Lower leg skin (tissue), 4 donors: ENCODE measurements at places on chromosomes 1 and 21. TPM values are rescaled to one million over a fixed set of nuclear protein-coding genes. Genes with fewer than 3 reads are reported as not detected.

Gene OLFML2B
- total RNA-seq: 3.5 TPM

Gene PADI4
- total RNA-seq: not detected

Gene OLFML3
- 3.7 TPM for total RNA-seq

Gene RGL1
- 11.6 TPM for total RNA-seq

DNA sequence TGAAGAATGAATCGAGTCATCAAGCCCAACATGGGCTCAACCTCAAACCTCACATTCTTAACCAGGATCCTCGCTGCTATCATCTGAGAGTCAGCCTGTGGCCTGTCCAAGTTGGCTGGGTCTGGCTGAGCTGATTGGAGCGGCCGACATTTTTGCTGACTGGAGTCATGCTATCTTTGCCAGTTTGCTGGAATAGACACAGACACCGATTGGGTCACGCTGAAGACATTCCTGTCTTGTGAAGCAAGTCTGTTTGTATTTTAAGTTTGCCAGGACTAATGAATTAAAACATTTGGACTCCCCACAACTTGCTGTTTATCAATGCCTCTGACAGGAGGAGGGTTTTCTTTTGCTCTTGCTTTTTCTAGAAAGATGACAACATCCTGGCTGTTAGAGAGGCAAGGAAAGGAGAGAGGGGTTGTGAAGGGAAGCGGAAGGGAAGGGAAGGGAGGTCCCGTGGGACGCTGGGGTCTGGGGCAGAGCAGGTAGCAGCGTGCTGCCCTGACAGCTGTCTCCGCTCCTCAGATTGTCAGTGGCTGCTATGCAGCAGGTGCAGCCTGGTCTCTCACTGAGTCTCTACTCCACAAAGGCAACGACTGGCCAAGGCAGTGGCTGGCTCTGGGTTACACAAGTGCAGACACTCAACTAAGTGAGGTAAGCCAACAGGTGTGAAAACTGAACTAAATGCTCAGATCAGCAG is at the start of gene MAP3K7CL:
Gene MAP3K7CL (plus strand): TSS at position 375 of the 700 bp plus-strand sequence. CDS start 2,701 bp downstream, outside the sequence.
- DNase-seq: peak; percentile 69

GRCh38 chr1:18874600-18874999 is 15.1 kb upstream of the TAS1R2 start:
- no peak for DNase-seq

GRCh38 chr1:179767177-179767581 is 24.1 kb downstream of the FAM163A start:
- DNase-seq: no peak

DNA sequence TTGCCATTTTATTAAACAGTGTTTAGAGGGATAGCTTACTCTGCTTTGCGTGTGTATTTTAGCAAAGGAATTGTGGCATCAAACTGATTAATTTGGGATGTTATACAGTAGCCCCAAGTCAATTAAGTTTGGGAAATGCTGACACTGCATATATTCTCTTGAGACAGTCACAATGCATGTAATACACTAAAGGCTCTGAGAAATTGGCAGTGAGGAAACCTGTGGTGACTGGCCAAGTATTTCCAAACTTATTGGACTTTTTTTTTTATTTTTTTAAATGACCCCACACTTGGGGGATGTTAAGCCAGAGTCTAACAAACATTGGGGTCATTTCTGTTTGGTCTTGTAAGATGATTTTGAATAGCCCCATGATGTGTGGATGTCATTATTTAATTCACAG is 67.3 kb upstream of the RAVER2 start:
- DNase-seq: no peak

DNA sequence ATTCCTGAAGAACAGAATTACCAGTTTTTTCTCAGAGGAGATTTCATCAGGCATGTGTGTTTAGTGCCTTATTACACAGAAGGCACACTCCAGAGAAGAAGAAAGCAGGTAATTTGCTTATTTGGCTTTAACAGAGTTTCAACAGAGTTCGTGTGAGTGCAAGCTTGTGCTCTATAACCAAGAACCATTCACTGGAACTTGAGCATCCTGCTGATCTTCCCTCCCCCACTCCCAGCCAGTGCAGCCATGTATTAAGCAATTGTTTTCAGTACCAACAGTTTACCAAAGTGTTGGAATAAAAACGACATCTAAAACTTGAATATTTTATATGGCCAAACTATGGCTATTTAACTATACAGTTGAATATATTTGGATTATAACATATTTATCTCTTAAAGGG is 4.3 kb downstream of the MGST3 start:
- DNase-seq: no peak

DNA sequence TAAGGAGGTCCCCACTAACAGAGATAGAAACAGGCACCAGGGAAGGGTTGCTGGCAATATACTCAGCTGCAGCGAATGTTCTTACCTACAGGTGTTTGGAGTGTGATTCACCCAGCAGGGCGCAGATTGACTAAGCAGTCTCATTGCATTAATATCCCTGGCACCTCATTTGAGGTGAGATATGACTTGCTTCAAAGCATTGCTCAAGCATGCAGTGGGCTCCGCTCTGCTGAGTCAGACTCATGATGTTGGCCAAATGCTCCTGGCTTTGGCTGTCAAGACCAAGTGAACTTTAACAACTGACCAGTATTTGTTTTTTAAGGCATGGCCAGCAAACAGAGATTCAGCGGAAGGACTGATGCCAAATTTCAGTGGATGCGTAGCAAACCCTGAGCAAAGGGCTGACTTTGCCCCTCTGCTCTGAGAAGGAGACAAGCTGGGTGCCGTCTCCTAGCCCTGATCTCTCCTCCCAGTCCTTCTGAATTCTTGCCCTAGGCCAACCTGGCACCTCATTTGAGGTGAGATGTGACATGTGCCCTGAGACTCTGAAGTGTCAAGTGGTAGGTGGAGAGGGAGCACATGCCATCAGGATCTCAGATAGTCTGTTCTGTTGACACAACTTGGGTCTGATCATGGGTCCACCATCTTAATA is 187.1 kb upstream of the COA6 start:
- no peak for DNase-seq

- no peak for DNase-seq
Observed at GRCh38 chr1:204260601-204261197, 46.9 kb upstream of the GOLT1A start.

DNA sequence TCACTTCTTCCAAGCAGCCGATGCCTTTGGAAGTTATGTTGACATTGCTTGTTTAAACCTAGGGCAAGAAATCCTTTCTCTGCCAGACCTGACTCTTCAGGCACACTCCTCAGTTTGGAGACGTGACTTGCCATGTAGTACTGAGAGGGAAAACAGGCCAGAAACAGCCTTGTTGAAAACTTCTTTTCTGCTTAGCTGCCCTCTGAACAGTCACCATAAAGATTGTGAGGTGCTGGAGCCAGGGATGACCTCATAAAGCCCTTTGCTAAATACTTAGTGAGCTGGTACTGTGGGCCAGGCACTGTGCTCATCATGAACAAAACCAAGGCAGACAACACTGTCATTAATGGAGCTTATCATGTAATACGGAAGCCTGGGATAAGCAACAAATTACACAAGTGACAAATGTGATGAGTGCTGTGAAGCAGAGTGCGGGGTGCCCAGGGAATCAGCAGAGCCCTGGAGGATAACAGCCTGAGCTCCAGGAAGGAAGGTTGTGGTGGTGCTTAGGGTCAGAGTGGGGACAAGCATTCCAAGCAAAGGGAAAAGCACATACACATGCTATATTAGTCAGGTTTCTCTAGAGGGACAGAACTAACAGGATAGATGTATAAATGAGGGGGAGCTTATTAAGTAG is 42.4 kb downstream of the MTARC1 start:
- no peak for DNase-seq

GRCh38 chr21:29271927-29272333 is 26.8 kb upstream of the BACH1 start:
- DNase-seq: no peak
